ENCODE measurements at places on chromosomes 2 and 18.
A peak's percentile ranks its signal among the peaks of the same experiment; 100 is the strongest.

- DNase-seq: peak; percentile 51
These were observed 1395.6 kb downstream of the SUCLG1 start for GRCh38 chr2:83063511-83063910.

DNA sequence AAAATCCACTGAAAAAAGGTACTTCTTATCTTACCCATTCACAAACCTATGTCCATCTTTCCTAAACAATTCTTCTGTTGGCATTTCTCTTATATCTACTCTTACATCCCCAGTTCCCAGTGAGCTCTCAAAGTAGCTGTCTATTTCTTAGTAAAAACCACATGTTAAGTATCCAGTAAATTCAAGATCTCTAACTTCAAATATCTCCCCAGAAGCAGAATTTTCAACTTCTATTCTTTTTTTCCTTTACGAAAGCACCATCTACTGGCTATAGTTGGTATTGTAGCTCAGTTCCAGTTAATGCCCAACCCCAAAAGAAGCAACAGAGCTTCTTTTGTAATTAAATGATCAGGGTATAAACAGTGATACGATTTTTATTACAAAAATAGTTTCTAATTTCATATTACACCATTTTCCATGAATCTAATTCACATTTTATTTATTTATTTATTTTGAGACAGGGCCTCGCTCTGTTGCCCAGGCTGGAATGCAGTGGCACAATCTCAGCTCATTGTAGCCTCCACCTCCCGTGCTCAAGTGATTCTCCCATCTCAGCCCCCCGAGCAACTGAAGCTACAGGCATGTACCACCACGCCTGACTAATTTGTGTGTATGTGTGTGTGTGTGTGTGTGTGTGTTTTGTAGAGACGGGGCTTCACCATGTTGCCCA is 28.5 kb downstream of the HRH4 start:
- DNase-seq: peak; percentile 28

GRCh38 chr18:55588111-55588869 is at the start of gene TCF4:
Gene TCF4 (minus strand): TSS chr18:55588192. CDS start chr18:55587116, 1,076 bp downstream.
- peak; percentile 71 for DNase-seq

DNA sequence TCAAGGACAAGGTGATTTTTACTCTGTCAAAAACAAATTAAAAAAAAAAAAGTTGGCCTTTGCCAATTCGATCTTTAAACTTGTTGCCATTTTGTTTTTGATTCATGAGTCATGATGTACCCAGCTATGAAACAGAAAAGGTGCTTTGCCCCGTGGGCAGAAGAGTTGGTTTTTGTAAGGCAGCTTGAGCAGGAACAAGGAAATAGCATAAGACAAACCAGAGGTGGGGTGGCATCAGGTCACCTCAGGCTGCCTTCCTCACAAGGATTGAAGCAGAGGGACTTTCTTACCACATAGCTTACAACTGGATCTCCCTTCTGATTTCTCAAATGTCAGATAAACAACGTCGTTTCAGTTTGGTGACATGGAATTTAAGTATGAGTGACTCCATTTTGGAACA is 123.8 kb downstream of the ARL4C start:
- no peak for DNase-seq

- peak; percentile 82 for DNase-seq
These were observed 134.2 kb upstream of the RND3 start for GRCh38 chr2:150621526-150622213.

GRCh38 chr18:28884304-28884703 is 707.4 kb upstream of the CDH2 start:
- DNase-seq: no peak

DNA sequence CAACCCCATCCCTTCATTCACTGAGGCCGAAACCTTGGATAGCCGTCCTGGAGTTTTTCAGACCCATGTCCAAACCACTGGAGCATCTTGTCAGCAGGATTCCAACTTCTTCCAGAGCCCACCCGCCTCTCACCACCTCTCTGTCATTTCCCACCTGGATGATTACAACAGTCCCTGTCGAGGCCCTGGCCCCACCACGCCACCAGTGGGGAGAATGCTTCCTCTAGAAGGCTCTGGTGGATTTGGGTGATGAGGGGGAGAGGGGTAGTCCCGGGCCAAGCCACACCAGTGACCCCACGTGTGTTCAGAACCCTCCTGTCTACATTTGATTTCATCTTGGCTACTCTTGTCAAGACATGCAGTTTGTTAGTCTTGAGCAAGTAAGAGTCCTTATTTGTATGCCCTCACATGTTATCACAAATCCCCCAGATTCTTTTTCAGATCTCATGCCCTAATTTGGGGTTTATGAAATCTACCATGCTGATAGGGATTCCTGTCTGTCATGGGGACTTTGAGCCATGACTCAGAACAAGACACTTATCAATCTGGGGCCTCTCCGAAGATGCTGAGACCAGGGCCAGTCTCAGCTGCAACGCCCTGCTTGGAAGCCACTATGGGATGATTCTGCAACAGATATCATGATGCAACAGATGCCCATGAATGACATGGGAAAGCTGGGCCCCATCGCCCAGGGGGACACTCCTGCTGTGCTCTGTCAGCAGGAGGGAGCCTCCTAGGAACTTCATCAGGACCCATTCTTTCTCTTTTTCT is 186.1 kb downstream of the ZFP36L2 start:
- DNase-seq: no peak

- DNase-seq: no peak
These were observed 3.2 kb downstream of the FARSB start for GRCh38 chr2:222652491-222653255.

GRCh38 chr18:73151086-73151485 is 283.3 kb upstream of the NETO1 start:
- DNase-seq: no peak

GRCh38 chr18:13271302-13271911 is 52.8 kb downstream of the LDLRAD4 start:
- DNase-seq: no peak

GRCh38 chr2:21890041-21890440 is 766.3 kb downstream of the TDRD15 start:
- no peak for DNase-seq

- peak; percentile 31 for DNase-seq
These were observed 97.2 kb downstream of the PIK3C3 start for GRCh38 chr18:42052122-42052708.

DNA sequence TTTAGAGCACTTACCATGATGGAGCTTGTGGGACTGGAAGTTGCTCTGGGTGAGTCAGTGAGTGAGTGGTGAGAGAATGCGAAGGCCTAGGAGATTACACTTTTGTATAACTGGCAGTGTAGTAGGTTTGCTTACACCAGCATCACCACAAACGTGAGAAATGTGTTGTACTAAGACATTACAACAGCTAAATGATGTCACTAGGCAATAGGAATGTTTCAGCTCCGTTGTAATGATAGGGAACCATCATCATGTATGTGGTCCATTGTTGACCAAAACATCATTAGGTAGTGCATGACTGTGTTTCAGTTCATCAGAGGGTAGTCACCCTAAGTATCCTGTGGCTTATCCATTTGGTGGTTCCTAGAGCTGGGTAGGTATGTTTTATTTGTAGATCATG is 11.9 kb downstream of the ZNF407 start:
- peak; percentile 57 for DNase-seq

DNA sequence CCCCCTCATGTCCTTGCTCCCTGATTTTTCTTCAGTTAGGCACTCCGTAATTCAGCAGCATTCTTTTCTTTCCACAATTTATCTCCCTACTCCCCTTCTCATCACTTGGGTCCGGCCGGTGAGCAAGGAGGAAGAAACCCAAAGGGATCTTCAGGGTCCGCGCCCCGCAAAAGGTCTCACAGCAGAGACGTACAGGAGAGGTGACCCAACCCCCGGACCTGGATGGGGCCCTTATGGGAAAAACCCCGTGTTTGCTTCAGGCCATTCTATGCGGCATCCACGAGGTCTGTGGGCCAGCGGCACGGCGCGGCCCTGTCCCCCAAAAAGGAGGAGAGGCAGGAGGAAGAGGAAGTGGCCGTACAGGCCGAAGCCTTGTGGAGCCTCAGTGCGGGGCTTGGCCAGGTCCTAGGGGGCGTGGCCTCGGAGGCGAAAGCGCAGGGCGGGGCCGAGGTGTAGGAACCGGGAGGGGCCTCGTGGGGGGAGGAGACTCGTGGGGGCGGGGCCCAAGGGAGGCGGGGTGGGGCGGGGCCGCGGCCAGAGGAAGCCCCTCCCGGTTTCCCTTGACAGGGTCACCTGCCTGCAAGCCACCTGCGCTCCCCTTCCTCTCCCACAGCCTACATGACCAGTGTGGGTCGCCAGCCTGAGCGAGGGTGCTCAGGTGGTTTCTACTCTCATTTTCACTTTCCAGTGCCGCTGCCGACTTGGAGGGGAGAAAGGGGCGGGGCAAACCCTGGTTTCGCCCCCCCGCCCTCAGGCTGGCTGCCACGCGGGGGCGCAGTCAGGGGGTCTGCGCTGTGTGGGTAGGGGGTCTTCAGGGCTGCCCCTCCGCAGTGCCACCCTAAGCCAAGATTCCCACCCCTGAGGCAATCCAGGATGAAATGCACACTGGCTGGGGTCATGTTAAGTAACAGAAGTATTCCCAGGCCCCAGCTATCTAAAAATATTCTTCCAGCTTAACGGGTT is 156.4 kb upstream of the XPO1 start:
- DNase-seq: peak; percentile 82

DNA sequence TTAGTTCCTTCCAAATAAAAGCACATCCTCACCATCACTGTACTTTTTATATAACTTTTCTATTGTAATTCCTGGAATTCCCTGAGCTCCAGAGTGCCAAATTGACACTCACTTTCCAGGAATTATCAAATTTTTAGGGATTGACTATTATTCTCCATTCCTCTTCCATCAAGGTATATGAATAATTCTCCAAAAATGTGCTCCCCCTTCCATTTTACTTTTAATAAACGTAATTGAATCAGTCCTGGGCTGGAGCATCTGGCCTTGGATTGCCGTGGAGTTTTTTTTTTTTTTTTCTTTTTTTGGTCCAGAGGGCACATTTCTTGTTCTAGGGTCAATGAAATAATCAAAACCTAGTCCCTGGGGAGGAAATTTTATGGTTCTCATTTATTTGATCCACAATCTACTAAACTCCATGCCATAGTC is 304.3 kb downstream of the CDCA7 start:
- DNase-seq: peak; percentile 81

GRCh38 chr2:217897091-217897715 is 105.6 kb downstream of the TNS1 start:
- no peak for DNase-seq

- DNase-seq: peak; percentile 9
These were observed 263.7 kb downstream of the ATAD2B start for GRCh38 chr2:23662941-23663920.

GRCh38 chr2:117980783-117981676 is 32.8 kb downstream of the CCDC93 start:
- DNase-seq: peak; percentile 97

- no peak for DNase-seq
These were observed 80.5 kb upstream of the SPATS2L start for GRCh38 chr2:200225951-200226350.

- DNase-seq: no peak
These were observed 3.6 kb downstream of the WDR43 start for GRCh38 chr2:28898048-28898447.

DNA sequence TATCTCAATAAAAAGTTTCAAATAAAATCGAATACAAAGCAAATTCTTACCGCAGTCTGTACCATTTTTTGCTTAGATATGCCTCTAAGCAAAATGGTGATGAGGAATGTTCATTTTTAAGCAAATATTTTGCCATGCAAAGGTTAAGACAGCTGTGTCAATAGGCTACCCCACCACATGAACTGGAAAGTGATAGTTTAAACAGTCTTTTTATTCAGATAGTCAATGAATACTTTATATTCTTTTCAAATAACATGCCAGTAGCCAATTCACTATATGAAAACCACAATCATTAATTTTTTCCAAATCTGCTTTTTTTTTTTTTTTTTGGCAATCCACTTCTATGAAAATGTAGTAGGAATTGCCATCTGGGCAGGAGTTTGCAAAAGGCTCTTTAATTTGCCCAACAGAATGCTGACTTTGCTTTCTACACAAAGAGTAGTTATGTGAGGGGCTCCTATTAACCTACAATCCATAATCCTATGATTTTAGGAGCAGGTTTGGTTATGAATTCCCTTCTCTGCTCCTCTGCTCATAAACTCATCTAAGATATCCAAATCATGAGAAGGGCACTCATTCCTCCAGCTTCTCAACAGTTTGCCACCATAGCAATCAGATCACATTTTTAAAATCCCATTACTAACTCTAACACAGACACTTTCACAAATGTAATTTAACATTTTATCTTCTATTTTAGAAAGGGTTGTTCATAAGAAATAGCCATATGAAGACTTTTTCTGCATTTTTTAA is 69.2 kb downstream of the SLC40A1 start:
- no peak for DNase-seq

DNA sequence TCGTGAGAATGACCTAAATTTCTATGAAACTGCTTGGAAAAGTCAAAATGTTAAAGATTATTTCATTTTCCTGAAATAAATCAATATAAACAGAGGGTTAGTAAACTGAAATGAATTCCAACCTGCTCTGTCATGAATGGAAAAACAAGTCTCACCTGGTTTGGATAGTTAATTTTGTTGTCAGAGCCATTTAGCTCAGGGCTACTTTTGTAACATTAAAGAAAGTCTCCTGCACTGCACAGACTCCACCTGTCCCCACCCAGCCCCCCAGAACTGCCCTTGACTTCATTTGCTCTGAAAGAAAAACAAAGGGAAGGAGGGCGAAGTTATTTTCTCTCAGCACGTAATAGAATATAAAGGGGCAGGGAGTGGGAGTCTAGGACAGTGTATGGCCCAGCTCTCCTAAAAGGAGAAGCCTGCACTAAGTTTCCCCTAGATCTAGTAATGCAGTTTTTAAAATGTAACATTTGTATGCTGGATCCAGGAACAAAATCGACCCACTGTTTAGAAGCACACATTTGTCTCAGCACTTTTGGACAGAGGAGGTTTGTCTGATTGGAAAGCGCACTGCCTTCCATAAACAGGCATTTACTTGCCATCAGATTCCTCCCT is 54.2 kb upstream of the ACSL3 start:
- no peak for DNase-seq

DNA sequence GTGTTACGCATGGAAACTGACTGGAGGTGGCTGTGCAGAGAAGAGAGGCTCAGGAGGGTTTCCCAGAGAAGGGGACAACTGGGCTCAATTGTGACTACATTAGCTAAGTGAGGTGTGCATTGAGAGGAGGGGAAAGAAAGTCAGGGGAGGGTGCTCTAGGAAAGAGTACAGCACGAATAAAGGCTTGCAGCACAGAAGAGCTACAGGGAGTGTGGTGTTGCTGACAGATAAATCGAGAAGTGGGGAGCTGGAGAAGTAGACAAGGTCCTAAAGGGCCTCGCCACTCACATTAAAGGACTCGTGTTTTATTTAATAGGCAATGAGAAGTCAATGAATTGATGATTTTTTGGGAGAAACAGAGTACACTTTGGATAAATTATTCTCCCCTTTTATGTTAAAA is 65.7 kb upstream of the CTAGE1 start:
- DNase-seq: no peak

DNA sequence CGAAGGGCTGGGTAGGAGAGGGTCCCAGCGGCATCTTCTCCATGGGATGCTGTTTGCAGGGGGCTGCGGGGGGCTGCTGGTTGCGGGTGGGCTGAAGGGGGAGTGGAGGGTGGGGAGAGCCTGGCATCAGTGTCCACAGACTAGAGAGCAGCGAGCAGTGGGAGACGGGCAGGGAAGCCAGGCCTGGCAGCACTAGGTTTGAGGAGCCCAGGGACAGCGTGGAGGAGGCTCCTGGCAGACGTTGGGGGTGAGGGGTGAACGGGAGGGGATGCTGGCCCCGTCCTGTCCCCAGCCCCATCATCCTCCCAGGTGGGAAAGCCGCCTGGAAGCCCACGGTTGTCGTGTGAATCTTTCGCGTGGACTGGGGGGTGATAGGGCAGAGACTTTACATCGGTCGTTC is 48.2 kb upstream of the TFCP2L1 start:
- DNase-seq: no peak

GRCh38 chr2:75833386-75833785 is 122.7 kb upstream of the GCFC2 start:
- DNase-seq: no peak
